GOT3 (cell line): ENCODE measurements at places on chromosomes 11 and 22.

- DNase-seq = no peak
These were observed 15.0 kb downstream of the APOBEC3F start for GRCh38 chr22:39055658-39056057.

GRCh38 chr11:97460091-97460490 lies 1070.3 kb downstream of the JRKL start:
- no peak for DNase-seq

DNA sequence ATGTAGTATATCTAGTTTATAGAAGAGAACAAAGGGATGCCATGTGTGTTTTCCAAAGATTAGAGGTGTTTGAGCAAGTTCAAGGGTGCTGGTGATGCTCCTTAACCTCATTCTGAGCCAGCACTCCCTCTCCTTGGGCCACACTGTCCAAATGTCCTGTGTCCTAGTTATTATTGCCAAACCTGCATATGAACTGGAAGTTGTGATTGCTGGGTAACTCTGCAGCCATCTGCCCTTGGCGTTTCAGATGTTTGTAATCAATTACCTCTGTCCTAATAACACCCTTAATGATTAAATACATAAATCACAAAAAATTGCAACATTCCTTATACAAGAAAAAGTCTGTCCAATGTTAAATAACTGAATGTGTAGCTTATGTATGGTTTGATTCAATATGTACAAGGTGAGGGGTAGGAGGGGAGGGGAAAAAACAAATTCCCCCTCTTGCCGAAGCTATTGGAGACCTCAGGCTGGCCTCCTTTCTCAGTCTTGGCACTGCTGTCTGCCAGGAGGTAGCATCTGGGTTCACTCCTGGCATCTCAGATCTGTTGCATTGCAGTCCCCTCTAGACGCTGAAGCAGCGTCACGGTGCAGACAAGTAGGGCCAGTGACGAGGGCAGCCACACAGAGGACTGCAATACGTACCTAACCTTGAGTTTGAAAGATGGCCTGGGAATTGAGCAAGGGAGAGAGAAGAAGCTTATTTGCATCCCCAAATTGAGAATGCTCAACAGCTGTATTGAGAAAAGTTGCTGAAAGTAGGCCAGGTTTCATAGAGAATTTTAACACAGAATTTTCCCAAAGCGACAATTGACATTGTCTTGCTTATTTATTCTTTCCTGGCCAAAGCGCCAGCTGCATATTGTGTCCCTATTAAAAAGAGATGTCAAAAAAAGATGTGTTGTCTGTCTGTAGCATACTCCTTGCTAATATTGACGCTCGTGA lies 89.6 kb upstream of the ARHGAP32 start:
- DNase-seq = no peak

GRCh38 chr11:1199751-1200610 lies 22.9 kb upstream of the MUC5B start:
- no peak for DNase-seq

DNA sequence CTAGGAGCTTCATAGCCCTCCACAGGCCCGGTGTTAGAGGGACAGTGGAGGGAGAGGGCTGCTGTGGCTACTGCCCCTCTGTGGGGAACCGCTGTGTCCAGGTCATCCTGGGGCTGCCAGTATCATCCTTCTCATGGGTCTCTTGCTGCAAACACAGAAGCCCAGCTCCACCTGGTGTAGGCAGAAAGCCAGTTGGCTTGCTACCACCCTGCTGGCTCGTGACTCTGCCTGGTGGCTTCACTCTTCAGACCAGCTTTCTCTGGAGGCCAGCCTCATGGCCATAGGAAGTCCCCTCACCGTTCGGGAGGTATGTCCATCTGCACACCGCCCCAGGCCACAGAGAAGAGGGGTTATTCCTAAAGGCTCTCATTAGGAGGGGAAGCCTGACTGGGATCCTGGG lies 19.4 kb upstream of the SUSD2 start:
- DNase-seq = no peak

- DNase-seq = no peak
These were observed 55.1 kb downstream of the RBMXL2 start for GRCh38 chr11:7143908-7144307.

DNA sequence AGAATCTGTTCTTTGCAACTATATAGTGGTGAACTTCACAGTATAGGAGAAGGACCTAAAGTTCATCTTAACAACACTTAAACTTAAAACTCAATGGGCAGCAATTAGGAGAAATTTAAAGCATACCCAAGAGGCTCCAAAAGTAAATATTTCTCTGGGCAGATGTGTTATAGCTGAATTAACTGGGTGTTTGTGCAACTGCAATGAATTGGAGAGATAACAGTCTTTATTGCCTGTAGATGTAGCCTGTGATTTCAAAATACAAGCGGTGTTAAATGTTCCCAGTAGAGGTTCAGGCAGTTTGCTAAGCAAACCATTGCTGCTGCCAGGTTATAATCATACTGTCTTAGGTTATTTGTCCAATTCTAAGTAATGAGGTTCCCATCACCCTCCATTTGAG lies 294.1 kb upstream of the MTNR1B start:
- DNase-seq = no peak

GRCh38 chr22:23781511-23782183 lies 5.1 kb upstream of the SMARCB1 start:
- peak; percentile 26 for DNase-seq

- no peak for DNase-seq
These were observed 222.3 kb upstream of the NARS2 start for GRCh38 chr11:78796956-78797355.

DNA sequence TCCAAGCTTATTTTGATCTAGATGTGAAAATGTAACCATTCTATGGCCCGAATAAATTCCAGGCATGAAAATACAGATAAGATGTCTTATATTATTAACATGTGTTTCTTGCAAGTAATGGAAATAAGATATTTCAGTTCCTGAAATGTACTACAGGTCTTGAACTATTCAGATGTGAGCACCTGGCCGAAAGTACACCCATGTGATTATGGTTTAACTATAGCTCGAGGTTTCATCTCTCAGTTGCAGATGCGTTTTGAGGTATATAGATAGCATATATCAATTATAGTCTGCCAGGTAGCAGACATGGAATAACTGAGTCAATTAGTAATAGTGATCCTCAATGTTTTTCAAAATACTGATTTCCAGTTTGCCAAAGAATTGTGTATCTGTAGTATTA lies 68.3 kb downstream of the DDIAS start:
- no peak for DNase-seq

DNA sequence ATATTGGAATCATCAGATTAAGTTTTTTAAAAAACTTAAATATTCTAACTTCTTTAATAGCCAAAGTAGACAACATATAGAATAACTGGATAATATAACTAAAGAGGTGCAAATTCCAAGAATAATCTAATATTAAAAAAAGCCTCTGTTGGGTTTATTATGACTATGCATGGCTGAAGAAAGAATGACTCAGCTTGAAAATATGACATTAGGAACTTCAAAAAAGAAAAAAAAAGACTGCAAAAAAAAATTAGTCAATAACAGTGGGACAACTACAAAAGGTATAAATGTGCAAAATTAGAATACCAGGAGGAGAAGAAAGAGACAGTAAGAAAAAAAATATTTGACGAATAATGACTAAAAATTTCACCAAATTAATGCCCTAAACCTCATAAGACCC lies 1178.0 kb downstream of the JRKL start:
- no peak for DNase-seq

- no peak for DNase-seq
These were observed 161.1 kb upstream of the API5 start for GRCh38 chr11:43150697-43151096.

GRCh38 chr11:94762208-94762607 lies 5.9 kb upstream of the AMOTL1 start:
- DNase-seq = no peak

GRCh38 chr22:39721206-39722031 lies 150.9 kb downstream of the CACNA1I start:
- DNase-seq = no peak

- DNase-seq = no peak
These were observed 92.3 kb upstream of the POU2AF2 start for GRCh38 chr11:111153194-111153593.

GRCh38 chr22:49975543-49976389 lies 15.2 kb downstream of the PIM3 start:
- DNase-seq = no peak

DNA sequence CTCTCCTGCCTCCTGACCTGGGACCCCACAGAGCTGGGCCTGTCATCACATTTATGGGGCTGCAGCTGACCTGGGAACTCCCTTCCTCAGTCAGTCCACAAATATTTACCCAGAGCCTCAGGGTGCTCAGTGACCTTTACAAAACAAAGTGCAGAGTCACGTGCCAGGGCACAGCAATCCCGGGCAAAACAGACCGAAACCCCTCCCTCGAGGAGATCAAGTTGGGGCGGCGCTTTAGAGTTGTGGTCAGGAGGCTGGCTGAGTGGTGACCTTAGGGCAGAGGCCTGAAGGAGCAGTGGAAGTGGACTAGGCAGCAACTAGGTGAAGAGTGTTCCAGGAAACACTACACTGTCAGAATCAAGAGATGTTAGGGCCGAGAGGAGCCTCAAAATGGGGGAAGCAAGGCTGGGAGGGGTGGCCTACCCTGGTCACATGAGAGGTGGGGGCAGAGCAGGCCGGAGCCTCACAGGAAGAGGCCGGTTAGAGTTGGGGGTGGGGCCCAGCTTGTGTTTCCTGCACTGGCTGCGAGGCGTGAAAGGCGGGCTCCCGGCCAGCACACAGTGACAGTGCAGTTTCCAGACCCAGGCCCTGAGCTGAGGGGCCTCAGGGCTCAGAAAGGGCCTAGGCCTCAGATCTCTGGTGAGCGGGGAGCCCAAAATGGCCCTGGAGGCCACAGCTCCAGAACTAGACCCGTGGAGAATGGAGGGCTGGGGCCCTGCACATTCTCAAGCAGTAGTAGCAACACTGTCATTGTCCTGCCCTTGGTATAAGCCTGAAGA lies 3.7 kb upstream of the NEAT1 start:
- DNase-seq = peak; percentile 78

GRCh38 chr11:18088966-18089365 lies 16.9 kb downstream of the SAAL1 start:
- DNase-seq = no peak

DNA sequence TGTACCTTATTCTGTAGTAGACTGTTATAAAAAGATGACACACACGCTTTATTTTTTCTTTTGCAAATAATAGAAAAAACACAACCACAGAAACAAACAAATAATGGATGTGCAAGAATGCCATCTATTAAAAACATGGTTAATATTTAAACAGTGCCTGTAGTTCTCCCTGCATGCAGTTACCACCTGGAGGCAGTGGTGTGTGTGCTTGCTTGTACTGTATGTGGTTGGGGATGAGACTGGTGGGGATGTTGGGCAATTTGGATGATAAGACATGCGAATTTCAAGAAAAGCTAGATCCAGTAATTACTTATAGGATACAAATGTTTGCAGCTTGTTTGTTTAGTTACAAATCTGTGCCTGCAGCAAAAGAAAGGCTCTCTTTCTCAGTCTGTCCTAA lies 3.6 kb downstream of the C11orf87 start:
- DNase-seq = no peak

DNA sequence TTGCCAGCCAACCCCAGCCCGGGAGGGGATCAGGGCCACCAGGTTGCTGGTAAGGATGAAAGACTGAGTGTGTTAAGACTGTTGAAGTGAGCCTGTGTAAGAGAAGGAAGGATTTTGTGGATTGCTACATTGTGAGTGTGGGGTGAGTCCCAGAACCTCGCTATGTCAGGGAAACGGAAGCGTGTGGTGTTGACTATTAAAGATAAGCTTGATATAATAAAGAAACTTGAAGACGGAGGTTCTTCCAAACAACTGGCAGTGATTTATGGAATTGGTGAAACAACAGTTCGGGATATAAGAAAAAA lies 627 bp downstream of the JRKL start:
- no peak for DNase-seq

DNA sequence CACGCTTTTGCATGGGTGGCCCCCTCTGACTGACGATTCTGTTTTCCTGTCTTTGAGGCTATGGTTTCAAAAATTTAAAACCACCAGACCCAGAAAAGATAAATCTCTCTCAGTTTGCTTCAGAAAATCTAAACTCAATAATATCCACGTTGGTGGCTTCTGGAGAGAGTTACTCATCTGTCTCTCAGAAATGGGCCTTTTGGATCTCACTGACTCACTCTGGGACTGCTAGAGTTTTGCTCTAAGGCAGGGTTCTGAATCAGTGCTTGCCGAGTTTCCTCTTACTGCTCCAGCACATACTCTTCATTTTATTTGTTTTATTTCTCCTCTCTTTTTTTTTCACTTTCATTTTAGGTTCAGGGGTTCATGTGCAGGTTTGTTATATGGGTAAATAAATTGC lies 305.7 kb downstream of the BLID start:
- DNase-seq = no peak

- no peak for DNase-seq
These were observed 73.0 kb downstream of the RSF1 start for GRCh38 chr11:77747381-77747969.

- DNase-seq = no peak
These were observed 195.0 kb upstream of the NECTIN1 start for GRCh38 chr11:119924017-119924416.

DNA sequence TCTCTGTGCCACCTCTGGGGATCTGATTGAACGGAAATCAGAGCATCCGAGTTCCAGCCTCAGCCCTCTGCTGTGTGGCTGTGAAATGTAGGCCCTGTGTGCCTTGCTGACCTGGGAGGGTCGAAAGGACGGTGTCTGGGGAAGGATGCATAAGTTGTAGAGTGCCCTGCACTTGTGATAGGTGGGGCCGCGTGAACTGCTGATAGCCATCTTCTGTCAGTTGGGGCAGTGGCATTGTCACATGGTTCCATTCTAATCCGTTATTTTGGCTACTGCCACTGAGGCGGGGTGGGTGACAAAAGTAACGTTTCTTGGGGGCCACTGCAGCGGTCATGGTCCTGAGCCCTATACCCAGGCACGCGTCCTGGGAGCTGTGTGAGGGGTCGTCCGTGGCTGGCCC lies 63.4 kb downstream of the LRP5 start:
- no peak for DNase-seq

DNA sequence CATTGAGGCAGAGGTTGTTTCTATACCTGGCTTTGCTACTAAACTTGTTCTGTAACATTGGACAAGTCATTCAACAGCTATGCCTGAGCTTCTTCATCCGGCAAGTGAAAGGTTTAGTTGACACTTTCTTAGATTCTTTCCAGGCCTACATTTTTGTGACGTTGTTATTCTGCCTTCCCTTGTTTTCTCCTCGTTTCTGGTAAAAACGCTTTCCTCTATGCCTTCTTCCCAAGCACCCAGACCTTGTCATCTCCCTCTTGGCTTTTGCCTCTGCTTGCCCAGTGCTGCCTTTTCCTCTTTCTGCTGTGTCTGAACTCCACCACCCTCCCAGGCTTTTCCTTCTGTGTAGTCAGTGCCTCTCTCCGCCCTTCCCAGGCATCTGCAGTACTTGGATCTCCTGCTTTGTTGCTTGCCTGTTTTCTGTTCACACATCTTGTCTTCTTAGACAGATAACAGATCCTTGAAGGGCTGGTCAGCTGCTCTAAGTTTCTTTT lies 1.4 kb upstream of the AMOTL1 start:
- no peak for DNase-seq

- no peak for DNase-seq
These were observed 96.1 kb downstream of the KIF18A start for GRCh38 chr11:28011813-28012212.

- no peak for DNase-seq
These were observed 3.5 kb downstream of the ARRB1 start for GRCh38 chr11:75347781-75348566.
